ENCODE measurements at places on chromosomes 1 and 21.
A peak's percentile ranks its signal among the peaks of the same experiment; 100 is the strongest.

GRCh38 chr1:61227857-61228550 is 145.6 kb downstream of the NFIA start:
- DNase-seq: peak; percentile 50

DNA sequence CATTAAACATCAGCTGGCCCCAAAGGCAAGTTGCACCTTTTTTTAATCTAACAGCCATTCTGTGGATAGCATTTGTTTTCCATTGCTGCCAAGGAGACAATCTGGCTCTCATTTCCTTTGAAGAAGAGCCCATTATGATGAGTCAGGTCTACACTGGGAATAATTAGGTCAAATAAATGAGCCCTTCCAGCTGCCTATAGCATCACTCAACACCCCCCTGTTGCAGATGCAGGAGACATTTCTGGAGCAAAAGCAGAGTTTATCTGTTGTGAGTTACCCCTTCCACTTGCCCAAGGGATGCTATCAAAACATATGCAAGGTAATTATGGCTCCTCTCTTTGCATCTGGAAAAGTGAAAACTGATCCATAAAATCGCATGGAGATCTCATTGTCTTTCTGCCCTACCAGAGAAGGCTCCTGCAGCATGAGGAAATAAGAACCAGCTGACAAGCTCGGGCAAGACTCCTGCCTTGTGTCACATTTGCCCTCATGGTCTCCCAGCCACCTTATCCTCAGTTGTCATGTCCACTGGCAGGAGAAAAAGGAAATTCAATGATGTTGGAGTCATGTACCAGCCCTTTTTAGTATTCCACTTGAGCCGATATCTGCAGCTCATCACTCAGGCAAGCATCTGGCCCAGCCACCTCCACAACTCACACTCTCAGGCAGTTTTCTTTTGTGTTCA is 135.9 kb downstream of the SLC30A10 start:
- DNase-seq: no peak

- DNase-seq: no peak
Observed at GRCh38 chr1:71964188-71964587, 318.2 kb downstream of the NEGR1 start.

GRCh38 chr1:64584479-64584878 is 114.5 kb downstream of the CACHD1 start:
- no peak for DNase-seq

DNA sequence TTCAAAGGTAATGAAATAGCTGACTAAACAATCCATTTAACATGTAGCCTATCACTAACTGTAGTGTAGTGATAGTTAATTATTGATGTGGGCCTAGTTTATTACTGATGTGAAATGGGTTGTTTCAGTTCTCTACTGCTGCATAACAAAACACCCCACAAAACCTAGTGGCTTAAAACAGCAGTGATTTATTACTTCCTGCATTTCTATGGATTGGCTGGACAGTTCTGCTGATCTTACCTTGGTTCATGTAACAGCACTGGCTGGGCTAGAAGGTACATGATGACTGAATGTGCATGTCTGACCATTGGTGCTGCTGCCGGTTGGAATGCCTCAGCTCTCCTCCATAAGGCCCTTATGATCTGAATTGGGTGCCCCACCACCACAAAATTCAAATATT is 5.4 kb upstream of the ABL2 start:
- no peak for DNase-seq

DNA sequence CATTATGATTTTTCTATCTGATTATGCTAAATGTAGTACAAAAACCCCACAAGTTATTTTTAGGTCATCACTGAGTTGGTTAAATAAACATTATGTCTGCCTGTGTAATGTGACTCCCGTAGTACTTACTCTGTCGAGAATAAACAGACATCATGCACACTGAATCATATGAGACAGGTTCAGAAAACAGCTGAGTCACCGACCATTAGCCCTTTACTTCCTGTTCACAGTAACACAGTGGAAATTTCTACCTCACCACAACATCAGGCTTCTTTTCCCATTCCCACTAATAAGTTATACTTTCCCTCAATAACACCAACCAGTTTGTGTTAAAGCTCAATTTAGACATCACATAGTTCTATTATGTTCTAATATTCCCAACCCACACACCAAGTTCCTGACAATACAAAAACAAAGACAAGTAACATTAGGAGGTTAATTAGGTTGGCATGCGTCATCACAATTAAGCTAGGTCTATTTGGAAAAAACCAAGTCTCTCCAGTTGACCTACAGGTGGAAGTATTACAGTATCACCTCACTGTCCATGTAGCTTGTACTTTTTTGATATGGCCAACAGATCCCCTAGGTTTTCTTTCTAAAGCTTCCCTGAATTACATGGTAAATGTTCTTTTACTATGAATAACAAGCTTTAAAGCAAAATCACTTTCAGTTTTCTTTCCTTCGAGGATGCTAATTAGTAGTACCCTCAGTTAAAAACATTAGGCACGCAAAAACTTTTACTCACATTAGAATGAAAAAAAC is 154.2 kb downstream of the EIF4G3 start:
- DNase-seq: peak; percentile 85

GRCh38 chr1:183670169-183670568 is 17.1 kb upstream of the APOBEC4 start:
- DNase-seq: no peak

DNA sequence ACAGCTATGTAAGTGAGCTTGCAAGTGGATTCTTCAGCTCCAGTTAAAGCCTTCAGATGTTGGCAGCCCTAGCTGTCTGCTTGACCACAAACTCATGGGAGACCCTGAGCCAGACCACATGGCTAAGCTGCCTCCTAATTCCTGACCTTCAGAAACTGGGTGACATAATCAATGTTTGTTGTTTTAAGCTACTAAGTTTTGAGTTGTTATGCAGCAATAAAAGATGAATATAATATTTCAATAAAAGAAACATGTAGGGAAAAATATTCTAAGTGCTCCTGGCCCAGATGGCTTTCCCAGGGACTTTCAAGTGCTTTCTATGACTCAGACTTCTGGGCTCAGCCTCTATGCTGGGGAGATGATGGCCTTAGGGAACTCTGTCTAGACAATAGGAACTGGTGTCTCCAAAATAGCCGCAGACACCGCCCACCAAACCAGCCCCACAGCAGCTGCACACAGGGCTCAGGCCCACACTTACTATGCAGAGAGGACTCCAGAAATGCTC is 20.3 kb upstream of the AZIN2 start:
- DNase-seq: peak; percentile 83

- no peak for DNase-seq
Observed at GRCh38 chr1:173555651-173556305, 47.1 kb downstream of the SLC9C2 start.

- no peak for DNase-seq
Observed at GRCh38 chr1:36257375-36257767, 33.1 kb downstream of the THRAP3 start.

GRCh38 chr21:15272171-15272570 is 207.4 kb upstream of the NRIP1 start:
- DNase-seq: no peak

- no peak for DNase-seq
Observed at GRCh38 chr1:240577095-240577494, 34.9 kb downstream of the GREM2 start.

DNA sequence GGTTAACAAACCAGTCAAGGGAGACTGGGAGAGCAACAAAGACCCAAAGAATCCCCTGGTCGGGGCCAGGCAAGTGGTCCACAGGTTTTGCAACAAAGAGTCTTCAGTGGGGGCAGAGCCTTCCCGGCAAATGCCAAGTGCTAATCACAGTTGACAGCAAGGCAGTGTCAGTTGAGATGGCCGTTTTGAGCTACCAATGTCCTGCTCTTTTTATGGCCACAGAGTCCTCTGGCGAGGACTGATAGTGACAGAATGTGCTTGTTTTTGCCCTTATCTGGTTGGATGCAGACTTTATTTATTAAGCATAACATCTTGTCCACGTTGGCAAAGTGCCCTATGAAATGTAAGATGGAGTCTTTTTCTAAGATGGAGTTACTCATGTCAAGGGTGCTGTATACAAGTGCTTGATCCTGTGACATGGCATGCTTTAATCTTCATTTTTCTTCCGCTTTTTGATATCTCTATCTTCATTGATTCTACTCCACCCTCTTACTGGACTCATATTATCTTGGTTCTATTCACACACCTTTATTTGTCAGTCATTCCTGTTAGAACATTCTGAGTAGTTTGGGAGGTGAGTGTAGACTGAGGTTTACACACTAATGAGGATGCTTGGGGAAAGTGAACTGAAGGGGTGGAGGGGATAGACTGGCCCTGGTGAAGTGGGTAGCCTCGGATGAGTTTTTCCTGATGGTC is 51.8 kb downstream of the KCNK1 start:
- DNase-seq: no peak

DNA sequence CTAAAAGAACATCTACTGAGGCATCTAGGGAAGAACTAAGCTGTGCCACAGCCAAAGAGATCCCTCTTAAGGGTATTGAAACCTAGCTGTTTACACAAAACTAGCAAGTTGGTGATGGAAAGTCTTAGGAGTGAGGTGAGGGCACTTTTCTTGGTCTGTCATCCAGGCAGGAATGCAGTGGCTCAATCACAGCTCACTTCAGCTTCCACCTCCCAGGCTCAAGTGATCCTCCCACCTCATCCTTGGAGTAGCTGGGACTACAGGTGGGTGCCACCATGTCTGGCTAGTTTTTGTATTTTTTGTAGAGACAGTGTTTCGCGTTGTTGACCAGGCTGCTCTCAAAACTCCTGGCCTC is 2.4 kb downstream of the PLEKHO1 start:
- no peak for DNase-seq
